ENCODE measurements at places on chromosomes 5 and 9.
A peak's percentile ranks its signal among the peaks of the same experiment; 100 is the strongest.

GRCh38 chr9:36165826-36166167 lies 3.4 kb upstream of the CCIN start:
- no peak for DNase-seq

- no peak for DNase-seq
Observed at GRCh38 chr9:129851821-129852220, 16.6 kb downstream of the USP20 start.

DNA sequence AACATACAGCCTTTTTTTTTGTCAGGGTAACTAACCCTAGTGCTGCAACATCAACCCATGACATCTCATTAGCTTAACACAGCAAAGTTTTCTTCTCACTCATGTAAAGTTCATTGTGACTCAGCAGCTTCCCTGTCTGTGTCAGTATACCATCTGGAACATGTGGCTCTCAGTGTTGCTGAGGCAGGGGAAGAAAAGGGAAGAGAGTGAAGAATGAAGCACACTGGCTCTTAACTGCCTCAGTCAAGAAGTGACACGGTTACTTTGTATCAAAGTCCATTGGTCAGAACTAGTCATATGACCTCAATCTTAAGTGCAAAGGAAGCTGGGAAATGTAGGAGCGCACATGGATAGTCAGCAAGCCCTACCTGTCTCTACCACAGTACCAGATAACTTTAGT lies 185.0 kb upstream of the ELL2 start:
- DNase-seq, result no peak

GRCh38 chr5:4243479-4244264 lies 648.0 kb downstream of the IRX1 start:
- DNase-seq, result no peak

GRCh38 chr5:88860501-88860900 lies 22.5 kb downstream of the MEF2C start:
- no peak for DNase-seq

DNA sequence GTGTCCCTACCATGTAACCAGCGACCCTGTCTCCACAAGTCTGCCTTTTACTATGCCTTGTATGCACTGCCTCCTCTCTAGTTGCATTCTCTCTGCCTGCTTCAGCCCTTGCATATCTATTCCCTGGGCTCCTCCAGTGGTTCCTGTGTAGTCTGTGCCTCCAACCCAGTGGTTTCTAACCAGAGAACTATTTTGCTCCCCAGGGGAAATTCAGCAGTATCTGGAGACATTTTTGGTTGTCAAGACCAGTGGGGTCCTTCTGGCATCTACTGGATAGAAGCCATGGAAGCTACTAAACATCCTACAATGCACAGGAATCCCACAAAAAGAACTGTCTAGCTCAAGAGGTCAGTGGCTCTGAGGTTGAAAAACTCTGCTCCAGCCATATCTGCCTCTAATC lies 224.1 kb upstream of the RASEF start:
- no peak for DNase-seq

DNA sequence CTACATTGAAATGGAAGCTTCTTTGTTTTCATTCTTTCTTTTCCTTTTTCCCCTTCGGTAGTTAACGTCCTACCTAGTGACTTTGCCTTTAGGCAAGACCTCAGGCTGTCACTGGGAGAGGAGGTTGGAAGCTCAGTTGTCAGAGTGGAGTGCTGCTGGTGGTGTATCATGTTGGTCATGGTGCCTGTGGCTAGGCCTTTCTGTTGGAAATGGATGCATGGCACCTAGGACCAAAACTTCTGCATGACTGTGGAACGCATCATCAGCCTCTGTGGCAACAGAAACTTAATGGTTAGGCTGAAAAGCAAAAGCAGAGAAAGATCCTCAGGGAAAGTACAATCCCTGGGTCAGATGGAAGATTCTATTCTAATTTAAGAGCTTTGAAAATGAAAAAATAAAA lies 57.9 kb downstream of the OSTF1 start:
- DNase-seq, result no peak

DNA sequence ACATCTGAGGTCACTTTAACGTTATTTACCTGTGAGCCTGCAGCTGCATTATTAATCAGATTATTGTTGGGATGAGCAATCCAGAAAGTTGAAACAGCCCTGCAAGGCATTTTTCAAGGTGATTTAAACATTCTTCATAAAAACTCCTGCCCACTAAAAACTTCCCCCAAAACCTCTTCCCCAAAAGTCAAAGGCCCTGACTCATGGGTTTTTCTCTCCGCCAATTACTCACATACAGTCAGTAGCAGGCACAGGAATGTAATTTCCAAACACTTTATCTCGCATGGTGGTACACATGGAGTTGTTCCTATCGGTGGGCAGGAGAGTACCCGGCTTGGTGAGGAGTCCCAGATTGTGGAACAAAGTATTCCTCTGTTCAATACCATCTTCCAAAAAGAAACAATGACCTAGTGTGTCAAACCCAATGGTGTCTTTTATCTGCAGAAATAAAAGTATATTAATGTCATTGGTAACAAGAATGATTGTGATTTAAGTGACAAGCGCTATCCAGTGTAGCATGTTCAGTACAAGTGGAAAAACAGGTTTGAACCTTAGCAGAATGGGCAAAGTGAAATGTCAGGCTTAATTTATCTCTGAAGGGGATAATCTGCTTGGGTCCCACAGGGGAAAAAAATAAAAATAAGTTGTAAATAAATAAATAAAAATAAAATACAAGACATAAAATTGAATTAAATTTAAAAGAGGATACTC lies 38.3 kb downstream of the CEMIP2 start:
- DNase-seq, result no peak

DNA sequence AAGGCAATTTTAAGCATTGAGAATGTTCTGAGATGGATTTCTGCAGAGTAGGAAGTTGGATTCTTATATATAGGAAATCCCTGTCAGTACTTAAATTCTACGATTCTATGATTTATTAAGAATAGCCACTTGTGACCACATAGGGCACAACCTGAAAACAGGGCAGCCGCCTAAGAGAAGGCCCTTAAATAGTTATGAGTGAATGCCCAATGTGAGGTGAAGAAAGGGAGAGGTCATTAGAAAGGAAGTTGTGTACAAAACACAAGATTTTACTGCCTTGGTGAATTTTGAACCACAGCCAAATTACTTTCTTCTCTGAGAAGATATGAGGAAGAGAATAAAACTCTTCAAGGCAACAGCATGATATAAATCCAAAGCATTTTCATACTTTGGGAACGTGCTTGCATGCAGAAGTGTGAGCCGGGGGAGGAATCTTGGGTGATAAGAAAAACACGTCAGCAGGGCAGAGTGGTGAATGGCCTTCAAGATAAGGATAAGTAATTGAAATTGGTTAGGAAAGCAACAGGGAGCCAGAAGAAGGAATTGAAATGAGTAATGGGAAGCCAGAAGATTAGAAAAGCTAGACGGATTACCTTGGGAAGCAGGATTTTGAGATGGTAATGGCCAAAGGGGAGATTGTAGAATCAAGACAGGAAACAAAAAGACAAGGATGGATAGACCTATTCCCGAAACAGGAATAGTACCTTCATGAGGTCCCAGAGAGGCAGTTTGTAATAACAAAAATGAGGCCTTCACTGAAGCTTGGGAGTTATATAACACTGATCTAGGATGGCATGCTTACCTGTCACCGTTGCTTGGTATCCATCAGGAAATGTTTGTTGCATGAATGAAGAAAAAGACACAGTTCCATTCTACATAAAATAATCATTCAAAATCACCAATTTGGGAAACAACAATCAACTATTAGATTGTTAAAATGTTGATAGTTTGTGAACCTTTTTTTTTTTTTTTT lies 244.3 kb downstream of the PDE4D start:
- DNase-seq, result peak; percentile 72

- peak; percentile 43 for DNase-seq
Observed at GRCh38 chr5:93596676-93597490, 13.9 kb downstream of the NR2F1 start.

- no peak for DNase-seq
Observed at GRCh38 chr9:34341659-34342295, 12.4 kb downstream of the NUDT2 start.

GRCh38 chr5:74630453-74631066 lies 10.0 kb downstream of the ENC1 start:
- DNase-seq, result no peak

DNA sequence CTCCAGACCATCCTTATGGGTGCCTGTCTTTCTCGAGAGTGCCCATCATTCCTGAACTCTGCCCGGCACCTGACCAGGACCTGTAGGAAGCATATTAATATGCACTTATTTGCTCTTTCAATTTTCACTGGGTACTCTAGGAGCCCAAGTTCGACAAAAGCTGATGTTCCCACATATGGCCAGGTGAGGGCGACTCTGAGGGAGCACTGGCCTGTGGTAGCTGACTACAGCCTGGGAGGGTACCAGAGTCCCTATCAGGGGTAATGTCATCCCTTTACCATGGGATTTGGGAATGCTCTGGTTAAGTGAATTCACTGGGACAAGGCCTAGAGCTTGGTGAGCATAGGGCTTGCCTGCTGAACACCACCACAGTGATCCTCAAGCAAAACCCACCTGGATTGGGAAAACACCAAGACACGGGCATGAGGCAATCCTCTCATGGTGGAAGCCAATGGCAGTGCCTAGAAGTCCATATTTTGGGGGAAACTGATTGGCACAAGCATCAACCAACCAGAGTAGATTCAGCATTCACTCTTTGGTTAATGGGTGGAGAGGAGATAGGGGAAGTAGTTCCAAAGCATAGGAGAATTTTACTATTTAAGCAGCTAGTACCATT lies 112.2 kb downstream of the MTX3 start:
- no peak for DNase-seq

DNA sequence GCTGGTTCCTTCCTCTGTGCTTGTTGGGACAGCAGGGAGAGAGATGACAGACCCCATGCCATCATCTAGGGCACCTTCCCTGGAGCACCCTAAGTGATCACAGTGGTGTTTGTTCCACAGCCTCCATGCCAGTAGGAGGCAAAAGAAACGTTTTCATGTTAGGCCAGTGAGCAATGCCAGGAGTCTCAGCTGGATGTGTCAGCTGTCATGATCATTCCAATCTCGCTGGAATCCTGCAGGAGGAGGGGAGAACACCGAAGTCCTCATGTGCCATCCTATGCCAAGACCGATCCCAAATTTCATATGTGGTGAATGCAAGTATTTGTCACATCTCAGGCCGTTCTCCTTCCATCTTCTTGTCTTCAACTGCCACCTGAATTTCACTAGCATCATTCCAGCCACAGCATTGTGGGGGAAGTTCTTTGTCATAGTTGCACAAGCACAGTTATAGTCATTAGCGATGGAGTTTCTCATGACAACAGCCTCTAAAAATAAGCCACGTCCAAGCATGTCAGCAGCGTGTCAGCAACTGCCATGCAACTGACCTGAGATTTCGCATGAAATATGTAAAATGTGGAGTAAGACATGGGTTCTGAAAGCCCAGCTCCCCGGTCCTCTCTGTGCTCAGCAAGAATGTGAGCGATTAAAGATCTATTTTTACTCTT lies 97.2 kb upstream of the DNAH5 start:
- no peak for DNase-seq

- DNase-seq, result peak; percentile 45
Observed at GRCh38 chr5:80406980-80407734, 707 bp upstream of the ZFYVE16 start.

DNA sequence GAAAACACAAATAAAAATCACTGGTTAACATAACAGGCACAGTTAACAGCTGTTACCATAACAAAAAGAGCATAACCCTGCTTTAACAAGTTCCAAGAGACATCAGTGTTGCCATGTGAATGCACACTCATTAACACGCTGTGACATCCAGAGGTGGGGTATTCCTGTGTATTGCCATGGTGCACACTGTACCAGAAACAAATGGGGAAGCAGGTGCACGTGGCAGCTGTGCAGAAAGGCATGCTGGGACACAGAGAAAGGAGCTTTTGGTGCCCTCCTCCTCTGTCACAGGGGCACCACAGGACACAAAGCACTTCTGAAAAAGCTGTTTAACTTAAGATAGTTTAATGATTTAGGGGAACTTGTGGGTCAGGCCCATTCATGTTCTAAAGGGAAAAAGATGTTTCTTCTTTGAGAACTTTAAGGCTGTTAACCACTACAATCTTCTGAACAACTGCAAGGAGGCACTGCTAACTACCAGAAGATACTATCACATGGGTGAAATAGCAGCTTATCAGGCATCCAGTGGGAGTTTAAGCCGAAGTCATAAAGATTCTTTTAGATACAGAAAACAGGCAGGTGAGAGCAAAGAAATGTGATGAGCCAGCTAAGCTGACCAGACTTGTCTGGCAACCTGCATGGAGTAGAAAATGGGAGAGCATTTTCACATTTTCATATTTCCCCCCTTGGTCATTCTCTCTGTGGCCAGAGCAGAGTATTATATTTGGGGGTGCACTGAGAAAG lies 56.4 kb upstream of the GOLPH3 start:
- peak; percentile 31 for DNase-seq

GRCh38 chr5:122155546-122155945 lies 26.2 kb downstream of the ZNF474 start:
- DNase-seq, result no peak

All from stomach (tissue), 19 donors.